ELF-1 (cell line): ENCODE measurements at places on chromosomes 11 and 22.
A peak's percentile ranks its signal among the peaks of the same experiment; 100 is the strongest.

DNA sequence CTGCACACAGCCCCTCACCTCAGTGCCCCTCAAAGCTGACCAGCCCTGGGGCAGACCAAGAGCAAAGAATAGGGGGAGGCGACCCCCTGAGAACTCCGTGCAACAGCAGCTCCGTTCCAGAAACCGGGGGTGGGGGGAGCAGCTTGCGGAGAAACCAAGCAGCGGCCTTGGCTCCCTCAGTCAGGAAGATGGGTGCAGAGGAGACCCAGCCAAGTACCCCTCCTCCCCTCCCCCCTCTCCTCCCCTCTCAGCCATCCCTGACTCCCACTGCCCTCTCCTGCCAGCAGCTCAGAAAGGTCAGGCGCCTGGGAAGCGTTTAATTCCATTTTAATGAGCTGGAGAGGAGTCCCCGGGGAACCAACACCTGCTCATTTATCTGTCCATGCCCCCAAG is 78.9 kb downstream of the PDE2A start:
- no peak for DNase-seq

DNA sequence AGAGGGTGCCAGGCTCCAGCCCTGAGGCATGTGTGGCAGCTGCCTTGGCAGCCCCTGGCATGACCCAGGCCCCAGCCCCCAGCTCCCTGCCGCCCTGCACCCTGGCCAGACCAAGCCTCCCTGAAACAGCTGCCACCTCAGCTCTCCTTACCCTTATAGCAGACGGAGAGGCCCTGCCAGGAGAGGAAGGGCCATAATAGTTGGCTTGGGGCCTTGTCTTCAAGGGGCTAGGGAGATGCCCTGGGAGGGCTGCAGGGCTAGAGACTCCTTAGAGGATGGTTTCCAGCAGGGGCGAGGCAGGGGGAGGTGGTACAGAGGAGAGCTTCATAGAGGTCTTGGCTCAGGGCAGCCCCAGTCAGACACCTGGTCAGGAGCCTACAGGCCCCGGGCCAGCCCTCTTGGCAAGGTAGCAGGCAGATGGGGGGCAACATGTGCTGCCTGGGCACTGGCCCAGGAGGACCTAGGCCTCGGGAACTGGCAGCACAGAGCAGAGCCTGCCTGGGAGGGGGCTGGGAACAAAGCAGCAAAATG is 13.0 kb downstream of the SMTN start:
- no peak for DNase-seq

- DNase-seq = peak; percentile 82
Observed at GRCh38 chr11:130400781-130401483, 27.5 kb downstream of the ADAMTS8 start.

DNA sequence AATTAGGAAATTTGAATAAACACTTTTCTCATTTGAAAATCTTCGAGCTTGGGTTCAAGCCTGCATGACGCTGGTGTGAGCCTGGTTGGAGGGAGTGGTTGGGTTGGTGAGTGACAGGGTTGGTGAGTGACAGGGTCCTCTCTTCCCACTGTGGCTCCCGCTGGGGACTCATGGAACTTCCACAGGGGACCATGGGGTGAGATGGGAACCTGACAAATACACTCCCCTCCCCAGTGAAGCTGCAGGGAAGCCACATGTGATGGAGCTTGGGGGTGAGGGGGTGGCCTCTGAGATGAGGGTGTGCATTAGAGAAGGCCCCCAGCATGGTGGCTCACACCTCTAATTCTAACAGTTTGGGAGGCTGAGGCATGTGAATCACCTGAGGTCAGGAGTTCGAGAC is 66.8 kb downstream of the RTL6 start:
- no peak for DNase-seq

GRCh38 chr22:44207981-44208317 is 27.2 kb downstream of the PARVG start:
- DNase-seq = no peak
